ENCODE measurements at places on chromosomes 5 and 9.

DNA sequence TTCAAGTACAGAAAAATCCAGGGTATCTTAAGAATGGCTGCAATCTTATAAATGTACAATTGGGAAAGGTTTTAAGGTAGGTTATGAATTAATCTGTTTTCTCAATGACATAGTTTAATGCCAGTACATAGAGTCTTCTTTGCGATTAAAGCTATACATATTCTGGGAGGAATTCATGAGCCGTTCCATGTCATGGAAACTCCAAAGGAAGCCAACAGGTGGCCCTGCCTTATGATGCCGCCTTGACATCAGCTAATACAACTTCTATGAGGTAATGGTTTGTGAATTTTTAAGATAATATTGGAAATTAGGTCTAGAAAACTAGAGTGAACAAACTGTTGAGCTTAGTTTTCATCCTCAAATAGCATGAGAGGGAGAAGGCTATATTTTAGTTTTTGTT is 713.4 kb downstream of the EFNA5 start:
- no peak for DNase-seq

GRCh38 chr5:155274484-155274883 is 260.9 kb downstream of the KIF4B start:
- DNase-seq: no peak

- DNase-seq: no peak
Observed at GRCh38 chr9:94096819-94097577, 12.7 kb downstream of the PTPDC1 start.

GRCh38 chr9:2290382-2290781 is 275.2 kb downstream of the SMARCA2 start:
- DNase-seq: no peak
